Smooth muscle cell of bladder (primary cell): ENCODE measurements at places on chromosomes 6 and 20. TPM values are rescaled to one million over a fixed set of nuclear protein-coding genes. Genes with fewer than 3 reads are reported as not detected.

ERVFRD-1 gene
- not detected in 2 replicates for total RNA-seq

DACT2 gene
- total RNA-seq, result 0.85 and 1.0 TPM in 2 replicates

CBLN4 gene
- total RNA-seq, result not detected in 2 replicates

SAPCD1 gene
- 0.28 TPM in 2 replicates for total RNA-seq

SLC22A7 gene
- not detected in 2 replicates for total RNA-seq

SPEF1 gene
- total RNA-seq, result 0.14 and 0.28 TPM in 2 replicates

EBF4 gene
- 0.57 and 1.8 TPM in 2 replicates for total RNA-seq

TINAG gene
- not detected in 2 replicates for total RNA-seq
